ENCODE measurements at places on chromosomes 4 and X.

GRCh38 chr4:55075823-55076716 lies 49.3 kb downstream of the KDR start:
- peak; percentile 52 for DNase-seq

DNA sequence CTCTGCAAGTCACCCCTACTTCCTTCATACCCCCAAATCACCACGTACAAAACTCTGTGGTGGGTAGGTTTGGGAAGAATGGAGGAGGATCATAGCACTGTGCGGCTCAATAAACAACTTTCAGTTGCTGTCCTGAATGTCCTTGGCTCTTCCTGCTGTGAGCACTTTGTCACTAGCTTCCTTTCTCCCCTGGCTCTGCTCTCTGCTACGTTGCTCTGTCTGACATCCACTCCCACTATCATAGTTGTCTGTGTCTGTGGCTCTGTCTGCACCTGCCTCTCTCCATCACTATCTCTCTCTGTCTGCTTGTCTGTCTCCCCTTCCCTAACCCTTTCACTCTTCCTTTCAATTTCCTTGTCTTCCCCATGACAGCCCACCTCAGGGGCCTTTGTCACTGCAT lies 21.2 kb upstream of the SMPX start:
- no peak for DNase-seq

- DNase-seq, result no peak
Observed at GRCh38 chrX:96430756-96431455, 253.7 kb upstream of the DIAPH2 start.

- no peak for DNase-seq
Observed at GRCh38 chr4:107685740-107686139, 34.3 kb downstream of the PAPSS1 start.

All from M059J (cell line).